ENCODE measurements at places on chromosomes 4 and X.

DNA sequence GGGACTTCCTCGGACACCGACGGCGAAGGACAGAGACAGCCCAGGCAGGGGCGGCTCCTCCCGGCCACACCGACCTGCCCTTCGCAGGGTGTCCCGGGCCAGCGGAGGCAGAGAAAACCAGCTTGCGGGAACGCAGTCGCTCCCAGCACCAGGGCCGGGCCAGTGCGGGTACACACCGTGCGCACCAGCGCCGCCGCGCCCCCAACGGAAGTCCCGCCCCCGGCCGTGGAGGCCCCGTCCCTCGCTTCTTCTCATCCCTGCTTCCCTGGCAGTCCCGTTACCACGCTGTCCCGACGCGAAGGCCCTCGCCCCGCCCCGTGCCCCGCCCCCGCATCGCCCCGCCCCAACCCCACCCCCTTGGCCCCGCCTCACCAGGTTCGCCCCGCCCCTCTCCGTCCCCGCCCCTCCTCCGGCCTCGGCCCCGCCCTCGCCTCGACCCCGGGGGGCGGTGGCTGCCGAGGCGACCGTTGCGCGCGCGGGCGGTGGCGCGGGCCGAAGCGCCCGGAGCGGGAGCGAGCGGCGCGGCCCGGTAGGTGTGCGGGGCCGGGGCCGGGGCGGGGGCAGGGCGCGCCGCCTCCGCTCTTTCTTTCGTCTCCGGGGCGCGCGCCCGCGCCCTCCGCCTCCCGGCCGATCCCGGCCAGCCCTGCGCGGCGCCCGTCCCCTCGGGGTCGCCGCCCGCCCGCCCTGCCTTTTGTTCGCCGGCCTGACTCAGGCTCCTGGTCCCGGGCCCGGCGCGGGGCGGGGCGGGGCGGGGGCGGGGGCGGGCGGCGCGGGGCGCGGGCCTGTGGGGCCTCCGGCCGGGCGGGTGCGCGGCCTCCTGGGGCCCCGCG is at the start of gene RGS12:
RGS12 (plus strand) TSS at position 451 of the 830 bp plus-strand sequence. CDS start 23,150 bp downstream, outside the sequence.
- DNase-seq, result peak; percentile 63

- no peak for DNase-seq
Measured at GRCh38 chrX:38220415-38221390, at the start of gene SRPX. SRPX (minus strand) TSS chrX:38220871; CDS start chrX:38220792, 79 bp downstream.

DNA sequence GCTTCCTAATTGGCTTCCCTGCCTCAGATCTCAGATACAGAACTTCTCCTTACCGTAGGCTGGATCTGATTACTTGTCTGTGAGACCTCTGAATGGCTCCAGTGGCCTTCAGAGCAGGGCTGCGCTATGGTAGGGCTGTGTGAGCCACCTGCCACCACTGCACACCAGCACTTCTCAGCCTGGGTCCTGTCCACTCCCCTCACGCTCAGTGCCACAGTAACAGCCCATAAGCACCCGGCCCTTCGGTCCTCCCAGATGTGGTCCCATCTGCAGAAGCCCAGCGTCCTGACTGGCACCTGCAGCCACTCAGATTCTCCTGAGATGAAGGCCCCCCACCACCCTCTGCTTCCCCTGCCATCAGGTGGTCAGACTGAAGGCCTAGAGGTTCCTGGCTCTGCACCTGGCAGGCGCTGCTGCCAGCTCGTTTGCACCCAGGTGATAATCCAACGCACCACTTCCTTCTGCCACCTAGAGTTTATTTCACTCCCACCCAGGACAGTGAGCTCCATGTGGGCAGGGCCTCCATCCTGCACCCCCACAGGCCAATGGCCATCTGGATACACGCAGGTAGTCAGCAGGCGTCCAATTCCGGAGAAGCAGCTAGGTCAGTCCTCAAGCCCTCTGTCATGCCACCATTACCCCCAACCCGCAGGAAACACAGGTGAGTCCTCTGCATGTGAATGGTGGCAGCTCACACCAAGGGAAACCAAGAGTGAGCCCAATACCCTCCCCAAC is 5.4 kb downstream of the WDR1 start:
- DNase-seq, result no peak

GRCh38 chrX:39563178-39563577 is 534.6 kb downstream of the BCOR start:
- DNase-seq, result no peak

Data from kidney epithelial cell (primary cell).